HT1080 (cell line): ENCODE measurements at places on chromosomes 7 and 10. TPM values are rescaled to one million over a fixed set of nuclear protein-coding genes. Genes with fewer than 3 reads are reported as not detected.

GIMAP8 gene
- total RNA-seq = not detected in 2 replicates

TRPV5 gene
- total RNA-seq = not detected in 2 replicates

GRCh38 chr7:114269714-114270113, 144.9 kb upstream of the FOXP2 start:
- no peak for DNase-seq

DNA sequence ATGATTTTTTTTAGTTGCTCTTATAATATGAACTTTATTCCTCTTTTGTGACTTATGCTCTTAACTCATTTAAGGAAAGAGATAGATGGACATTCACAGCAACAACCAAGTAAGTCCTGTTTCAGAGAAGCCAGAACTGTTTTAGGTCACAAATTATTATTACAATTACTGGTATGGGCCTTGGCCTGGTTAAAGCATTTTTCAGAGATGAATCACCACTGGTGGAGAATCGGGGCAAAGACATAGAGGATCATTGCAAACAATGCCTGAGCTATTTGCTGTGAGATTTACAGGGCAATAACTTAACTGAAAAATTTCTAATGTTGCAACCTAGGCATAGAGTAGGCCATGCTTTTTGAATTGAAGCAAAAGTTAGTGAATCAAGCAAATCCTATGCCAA, 138.0 kb upstream of the YAE1 start:
- peak; percentile 53 for DNase-seq

GRCh38 chr7:122305475-122306319, 1.1 kb upstream of the FEZF1 start:
- DNase-seq = no peak
